CD4-positive, alpha-beta memory T cell (primary cell): ENCODE measurements at places on chromosomes 2 and 18.

DNA sequence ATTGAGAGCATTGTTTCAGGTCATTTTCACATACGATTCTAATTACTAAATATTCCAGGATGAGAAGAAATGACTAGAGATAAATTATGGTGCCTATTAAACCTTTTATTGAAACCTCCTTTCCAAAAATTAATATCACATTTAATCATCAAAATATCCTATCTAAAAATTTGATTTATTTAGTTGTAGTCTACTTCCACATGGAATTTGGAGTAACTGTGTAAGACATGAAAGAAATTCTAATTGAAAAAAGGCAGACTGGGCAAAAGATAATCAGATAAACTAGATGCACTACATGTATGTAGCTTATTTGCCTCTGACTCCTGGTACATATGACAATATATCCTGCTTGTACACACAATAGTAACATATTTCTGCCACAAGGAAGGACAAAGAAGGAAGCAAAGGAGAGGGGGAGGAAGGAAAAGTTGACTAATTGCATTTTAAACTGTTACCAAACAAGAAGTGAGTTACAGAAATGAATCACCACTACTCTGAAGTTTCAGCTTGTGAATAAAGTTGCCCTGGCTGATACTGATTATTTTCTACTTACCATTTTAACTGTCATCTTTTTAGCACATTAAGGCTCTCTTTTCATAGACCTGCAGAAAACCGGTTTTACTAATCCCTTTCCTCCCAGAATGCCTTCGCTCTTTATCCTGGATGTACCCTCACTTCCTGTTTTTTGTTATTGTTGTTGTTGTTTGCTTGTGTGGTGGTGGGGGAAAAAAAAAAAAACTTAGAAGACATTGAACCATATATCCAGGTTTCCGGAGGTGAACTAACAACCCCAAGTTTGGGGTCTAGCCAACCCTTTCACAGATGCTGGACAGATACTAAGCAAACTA is 28.4 kb downstream of the NRXN1 start:
- DNase-seq = no peak

DNA sequence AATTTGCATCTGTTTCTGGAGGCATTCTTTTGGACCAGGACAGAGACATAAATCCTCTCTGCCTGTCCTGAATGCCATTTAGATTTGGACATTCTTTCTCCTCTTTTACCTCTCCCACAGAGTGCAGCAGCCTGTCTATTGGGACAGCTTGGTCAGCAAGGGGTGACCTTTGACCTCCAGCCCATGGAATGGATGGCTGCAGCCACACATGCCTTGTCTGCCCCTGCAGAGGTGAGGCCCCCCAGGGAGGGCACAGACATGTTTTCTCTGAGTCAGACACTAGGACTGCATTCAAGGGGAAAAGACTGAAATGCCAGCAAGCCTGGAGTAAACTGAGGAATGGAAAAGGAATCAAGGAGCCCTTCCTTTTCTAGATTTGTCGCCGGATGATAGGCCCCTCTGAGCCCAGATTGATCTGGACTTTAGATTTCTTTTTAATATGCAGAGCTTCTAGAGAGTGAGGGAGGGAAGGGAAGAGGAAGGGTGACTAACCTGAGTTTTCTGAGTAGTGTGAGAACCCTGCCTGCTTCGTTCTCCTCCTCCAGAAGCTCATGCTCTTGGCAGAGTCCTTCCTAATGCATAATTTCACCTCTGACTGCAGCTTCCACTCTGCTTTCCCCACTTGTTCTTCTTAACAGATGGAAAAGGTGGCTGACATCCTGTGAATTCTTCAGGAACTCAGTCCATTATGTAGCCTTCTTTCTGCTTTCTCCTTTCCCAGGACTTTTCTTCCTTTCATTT is 16.1 kb upstream of the TTLL4 start:
- no peak for DNase-seq

- DNase-seq = no peak
Observed at GRCh38 chr18:1147730-1148129, 243.1 kb downstream of the ADCYAP1 start.

DNA sequence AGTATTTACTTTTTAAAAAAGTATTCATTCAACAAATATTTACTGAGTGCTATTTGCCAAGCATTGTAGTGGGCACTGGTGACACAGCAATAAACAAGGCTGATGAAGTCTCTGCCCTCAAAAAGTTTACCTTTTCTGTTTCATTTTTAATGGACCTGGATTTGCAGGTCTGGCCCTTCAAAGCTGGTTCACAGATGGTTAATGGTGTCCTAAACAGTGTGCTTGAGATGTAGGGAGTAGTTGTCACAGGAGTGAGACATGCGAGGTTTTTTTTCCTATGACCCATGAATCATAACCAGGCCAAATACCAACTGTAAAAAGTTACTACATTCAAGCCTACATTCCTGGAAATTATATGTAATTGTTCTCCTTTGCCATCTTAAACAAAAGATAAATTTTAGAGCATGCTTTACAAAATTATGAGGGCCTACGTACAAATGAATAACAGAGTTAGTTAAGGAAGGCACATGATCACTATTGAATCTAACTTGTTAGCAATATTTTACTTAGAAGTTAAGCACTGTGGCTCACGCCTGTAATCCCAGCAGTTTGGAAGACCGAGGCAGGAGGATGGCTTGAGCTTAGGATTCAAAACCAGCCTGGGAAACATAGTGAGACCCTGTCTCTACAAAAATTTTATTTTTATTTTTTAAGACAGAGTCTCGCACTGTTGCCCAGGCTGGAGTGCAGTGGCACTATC is 223.9 kb downstream of the MBD5 start:
- DNase-seq = no peak

GRCh38 chr18:24878289-24878688 is 417.9 kb downstream of the HRH4 start:
- no peak for DNase-seq

GRCh38 chr2:211367711-211368110 is 811.3 kb downstream of the CPS1 start:
- no peak for DNase-seq

GRCh38 chr2:86825693-86826381 is 35.1 kb upstream of the CD8A start:
- peak; percentile 20 for DNase-seq

DNA sequence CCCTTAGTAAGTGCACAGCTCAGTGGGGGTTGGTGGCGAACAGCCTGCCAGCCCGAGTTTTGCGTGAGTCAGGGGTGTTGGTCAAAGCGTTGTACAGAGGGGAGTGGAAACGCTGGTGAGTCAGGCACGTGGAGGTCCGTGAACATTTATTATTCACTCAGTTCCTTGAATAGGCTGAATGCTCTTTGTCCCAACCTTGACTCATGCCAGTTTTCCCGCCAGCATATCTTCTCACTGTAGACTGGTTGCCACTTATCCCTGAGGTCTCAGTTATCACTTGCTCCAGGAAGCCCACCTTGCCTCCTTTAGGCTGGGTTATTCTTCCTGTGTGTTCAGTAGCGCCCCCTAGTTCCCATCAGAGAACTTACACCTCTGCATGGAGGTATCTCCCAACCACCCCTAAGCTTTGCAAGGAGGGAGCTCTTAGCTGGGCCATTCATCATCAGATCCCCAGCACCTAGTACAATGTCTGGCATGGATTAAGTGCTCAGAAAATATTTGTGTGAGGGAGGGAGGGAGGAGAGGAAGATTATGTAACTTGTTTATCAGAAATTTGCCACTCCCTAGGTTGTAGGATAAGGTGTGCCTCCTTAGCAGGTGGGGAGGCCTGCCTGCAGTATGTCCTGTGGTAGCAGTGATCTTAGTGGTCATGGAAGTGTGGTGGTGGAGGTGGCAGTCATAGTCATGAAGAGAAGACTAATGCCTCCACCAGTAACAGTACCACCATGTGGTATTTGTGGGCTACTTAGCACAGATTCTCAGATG is 72.1 kb downstream of the CABLES1 start:
- DNase-seq = no peak

- DNase-seq = no peak
Observed at GRCh38 chr2:160570376-160570775, 76.8 kb upstream of the RBMS1 start.

DNA sequence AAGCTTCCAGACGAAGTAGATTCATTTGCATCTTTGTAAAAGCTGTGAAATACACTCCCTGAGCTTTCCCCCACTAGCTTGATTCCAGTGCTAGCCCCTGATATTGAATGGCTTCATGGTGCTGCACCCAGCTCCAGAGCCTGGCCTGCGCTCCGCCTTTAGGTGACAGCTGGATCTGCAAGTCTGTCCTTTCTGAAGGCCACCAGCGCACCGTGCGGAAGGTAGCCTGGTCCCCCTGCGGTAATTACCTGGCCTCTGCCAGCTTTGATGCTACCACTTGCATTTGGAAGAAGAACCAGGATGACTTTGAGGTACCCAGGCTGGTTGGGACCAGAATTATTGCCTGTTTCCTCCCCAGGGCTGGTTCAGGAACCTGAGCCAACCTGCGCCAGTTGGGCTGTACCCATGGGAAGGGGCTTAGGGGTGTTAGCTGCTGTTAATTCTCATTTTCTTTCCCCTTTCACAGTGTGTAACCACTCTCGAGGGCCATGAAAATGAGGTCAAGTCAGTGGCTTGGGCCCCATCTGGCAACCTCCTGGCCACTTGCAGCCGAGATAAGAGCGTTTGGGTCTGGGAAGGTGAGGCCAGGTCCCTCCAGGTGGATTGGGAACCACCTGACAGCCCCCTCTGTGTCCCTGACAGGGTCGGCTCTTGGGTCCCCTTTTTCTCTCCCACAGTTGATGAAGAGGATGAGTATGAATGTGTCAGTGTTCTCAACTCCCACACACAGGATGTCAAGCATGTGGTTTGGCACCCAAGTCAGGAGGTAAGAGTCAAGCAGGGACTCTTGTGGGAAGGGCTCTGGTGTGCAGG is 1.3 kb downstream of the CIAO1 start:
- DNase-seq = peak; percentile 42

DNA sequence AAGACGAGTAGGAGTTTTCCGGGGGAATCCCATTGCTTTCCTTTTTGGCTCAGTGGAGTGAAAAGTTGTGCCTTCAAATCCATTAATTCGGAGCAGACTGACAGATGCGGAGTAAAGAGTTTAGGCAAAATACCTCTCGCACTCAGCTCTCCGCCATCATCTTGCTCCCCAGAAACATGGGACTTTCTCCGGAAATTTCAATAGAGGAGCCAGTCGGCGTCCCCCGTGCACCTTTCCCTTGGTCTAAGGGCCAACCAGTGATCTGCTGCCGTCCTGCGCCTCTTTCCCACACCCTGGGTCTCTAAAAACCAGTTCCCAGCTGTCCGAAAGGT is 318 bp downstream of the TYW5 start:
- DNase-seq = no peak

DNA sequence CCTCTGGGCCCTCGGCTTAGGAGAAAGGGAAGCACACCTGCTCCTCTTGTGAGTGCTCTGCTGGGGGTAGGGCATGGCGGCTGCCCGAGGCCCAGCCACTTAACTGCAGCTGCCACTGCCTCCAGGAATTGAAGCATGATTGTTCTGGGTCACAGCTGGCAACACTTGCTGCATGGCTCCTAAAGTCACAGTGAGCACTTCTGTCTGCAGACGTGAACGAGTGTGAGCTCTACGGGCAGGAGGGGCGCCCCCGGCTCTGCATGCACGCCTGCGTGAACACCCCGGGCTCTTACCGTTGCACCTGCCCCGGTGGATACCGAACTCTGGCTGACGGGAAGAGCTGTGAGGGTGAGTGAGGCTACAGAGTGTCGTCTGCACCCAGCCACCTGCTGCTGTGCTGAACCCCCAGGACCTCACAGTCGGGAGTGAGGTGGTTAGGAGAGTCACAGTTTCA is 44.4 kb downstream of the FBLN7 start:
- peak; percentile 79 for DNase-seq

DNA sequence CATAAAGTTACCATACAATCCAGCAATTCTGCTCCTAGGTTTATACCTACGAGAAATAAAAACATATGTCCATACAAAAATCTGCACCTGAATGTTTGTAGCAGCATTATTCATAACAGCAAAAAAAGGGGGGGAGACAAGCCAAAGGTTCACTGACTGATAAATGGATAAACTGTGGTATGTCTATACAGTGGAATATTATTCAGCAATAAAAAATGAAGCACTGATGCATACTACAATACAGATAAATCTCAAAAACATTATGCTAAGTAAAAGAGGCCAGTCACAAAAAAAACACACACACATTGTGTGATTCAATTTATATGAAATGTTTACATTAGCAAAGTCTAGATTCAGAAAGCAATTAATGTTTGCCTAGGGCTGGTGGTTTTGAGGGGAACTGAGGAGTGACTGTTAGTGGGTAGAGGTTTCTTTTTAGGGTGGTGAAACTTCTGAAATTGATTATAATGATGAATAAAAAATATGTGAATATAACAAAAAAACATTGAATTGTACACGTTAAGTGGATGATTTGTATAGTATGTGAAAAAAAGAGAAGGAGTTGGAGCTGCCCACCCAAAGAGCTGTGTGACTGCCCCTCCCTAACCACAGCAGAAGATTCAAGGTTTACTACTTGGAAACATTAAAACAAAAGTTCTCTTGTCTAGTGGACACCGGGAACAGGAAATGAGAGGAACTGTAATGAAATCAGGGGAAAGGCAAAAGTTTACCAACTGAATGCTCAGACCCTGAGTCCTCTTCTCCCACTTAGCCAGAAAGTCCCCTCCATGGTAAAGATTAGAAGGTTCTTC is 13.4 kb downstream of the COLEC12 start:
- DNase-seq = no peak

GRCh38 chr2:201322772-201323171 is 34.4 kb downstream of the FLACC1 start:
- DNase-seq = no peak

DNA sequence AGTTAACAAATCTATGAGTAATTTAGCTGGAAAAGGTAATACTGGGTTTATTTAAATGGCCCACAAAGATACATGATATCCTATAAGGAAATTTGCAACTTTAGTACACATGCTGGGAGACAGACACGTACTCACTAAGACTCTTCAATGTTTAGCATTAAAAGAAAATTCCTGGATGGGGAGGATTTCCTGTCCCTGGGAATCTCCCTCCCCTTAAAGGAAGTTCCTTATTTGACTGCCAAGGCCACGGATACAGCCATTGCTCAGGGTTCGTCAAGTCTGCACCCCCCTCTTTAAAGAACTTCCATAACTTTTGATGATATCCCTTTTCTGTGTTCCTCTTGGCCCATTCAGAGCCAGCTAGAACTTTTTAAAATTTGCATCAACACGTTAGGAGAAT is 267.6 kb downstream of the CD226 start:
- DNase-seq = no peak

DNA sequence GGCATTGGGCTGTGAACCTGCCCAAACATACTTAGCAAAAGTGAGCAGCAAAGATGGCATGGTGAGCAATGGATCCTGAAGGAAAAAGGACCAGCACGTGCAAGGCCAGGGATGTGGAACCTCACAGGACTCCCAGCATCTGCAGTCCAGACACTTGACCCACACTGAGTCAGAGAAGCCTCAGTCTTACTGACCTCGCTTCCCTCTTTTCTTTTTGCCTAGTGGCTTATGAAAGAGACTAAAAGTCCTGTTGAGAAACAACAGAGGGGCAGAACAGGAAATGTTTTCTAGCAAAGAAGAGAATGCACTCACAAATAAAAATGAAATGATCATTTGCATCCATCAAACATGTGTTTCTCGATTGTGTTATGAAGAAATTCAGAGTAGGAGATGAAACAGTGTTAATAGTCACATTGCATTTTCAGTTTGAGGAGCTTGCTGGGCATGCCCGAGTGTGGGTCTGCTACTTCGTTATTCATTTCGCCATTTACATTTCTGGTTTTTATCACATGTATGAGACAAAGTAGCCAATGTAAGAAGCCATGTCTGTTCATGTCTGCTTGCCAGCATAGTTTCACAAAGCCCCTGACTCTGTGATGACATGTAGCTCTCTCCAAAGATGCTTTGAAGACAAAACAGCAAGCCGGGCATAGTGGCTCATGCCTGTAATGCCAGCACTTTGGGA is 118.4 kb downstream of the INO80D start:
- no peak for DNase-seq
